SK-N-DZ (cell line): ENCODE measurements at places on chromosomes 13 and 19.

- no peak for DNase-seq
Measured at GRCh38 chr13:32073180-32073864, 41.7 kb downstream of the FRY start.

DNA sequence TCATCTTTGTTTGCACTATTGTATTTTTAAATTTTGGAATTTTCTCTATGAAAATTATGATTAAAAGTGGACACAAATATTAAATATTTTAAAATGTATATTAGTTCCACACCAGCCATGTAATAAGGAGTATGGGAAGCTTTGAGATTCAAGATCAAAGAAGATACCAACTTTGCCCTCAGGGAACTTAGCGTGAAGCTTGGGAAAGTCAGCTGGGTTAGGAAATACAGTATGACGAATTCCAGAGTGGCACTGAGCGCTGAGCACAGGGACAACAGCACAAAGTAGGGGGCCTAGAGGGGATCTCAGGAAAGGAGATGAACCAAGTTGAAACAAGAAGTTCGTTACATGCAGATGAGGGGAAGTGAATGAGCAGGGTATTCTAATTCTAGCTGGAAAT lies 76.9 kb upstream of the SHISA2 start:
- DNase-seq: no peak

- no peak for DNase-seq
Measured at GRCh38 chr13:21050288-21051197, 10.8 kb downstream of the LATS2 start.

DNA sequence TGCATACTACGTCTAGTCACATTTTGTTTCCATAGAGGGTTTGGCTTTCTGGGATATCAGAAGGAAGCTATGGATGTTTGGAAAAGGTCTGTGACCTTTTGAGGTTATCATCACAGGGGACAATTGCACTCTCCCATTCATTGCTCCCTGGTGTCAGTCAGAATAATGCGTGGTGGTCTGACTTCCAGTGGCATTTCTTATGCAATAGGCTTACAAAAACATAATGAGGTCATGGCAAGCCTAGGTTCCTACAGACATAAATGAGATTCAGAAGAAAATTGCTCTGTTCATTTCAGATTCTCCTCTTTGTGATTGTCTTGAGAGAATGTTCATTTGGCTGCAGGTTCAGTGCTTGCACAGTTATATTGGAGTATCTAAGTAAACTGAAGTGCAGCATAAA lies 54.6 kb downstream of the ARHGAP35 start:
- no peak for DNase-seq
